ENCODE measurements at places on chromosomes 12 and 14.

- DNase-seq: no peak
Observed at GRCh38 chr12:12964255-12964654, 12.3 kb upstream of the GPRC5D start.

DNA sequence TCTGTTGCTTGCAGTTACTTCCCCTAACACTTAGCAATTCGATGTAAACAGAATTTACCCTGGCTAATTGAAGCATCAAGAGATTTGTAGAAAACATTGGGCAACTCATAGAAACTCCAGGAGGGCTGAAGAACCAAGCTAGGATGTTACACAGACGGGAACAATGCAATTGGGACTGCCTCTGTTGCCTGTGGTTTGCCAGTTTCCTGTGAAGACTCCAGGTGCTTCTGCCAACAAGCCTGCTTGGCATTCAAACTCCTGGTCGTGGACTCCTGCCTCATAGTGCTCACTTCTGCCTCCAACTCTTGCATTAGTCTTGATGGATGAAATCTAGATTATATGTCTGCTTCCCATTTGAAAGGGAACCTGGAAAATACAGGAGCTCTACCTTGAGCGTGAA lies 246.0 kb downstream of the BMP4 start:
- no peak for DNase-seq

GRCh38 chr12:68959891-68960464 lies 27.0 kb upstream of the CPM start:
- no peak for DNase-seq

- no peak for DNase-seq
Observed at GRCh38 chr12:109489955-109490565, 12.6 kb downstream of the UBE3B start.

DNA sequence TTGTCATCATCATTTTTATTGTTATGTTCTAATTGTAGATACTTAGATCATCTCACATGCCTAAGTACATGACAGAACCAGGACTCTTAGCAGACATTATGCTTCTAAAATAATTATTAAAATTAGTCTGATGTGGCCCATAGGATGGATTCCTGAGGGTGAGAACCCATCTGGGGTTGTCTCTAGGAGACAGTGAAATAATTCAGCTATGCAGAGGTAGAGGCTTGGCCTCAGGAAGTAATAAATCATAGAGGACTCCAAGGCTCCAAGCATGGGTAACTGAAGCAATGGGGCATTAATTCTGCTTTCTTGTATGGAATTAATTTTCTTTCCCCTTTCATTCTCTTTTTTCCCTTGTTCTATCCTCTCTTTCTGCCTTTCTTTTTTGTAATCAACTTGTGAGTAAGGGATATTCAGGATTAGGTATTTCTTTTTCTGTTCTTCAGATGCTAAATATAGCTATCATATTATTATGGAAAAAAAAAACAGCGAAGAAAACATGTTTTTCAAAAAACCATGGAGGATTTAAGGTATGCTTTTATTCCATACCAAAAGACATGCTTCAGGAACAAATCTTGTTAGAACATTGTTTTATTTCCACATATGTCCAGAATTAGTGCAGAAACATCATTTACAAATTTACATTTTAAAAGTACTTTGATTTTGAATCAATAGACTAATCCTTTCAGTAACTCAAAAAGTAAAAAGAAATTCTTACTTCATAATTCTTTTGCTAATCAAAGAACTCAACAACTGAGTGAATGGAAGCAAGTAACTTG lies 263.2 kb downstream of the TRHDE start:
- no peak for DNase-seq

GRCh38 chr14:21066882-21067502 lies 3.1 kb upstream of the ARHGEF40 start:
- no peak for DNase-seq

DNA sequence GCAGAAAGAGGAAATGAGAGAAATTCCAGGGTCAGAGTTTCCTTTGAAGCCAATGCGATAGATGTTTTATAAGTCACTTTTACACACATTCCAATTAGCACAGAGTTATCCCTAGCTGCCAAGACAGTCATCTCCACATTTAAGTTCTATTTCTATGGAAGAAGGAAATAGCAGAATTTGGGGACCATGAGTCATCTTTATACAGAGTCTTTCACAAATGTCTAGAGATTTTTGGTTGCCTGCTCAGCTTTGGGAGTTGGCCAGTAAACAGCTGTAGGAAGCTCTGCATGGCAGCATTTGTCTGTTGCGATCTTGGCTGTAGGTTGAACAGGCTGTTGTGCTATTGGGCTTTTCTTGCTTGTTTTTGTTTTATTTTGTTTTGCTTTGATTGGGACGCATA lies 884.3 kb downstream of the GALC start:
- no peak for DNase-seq

DNA sequence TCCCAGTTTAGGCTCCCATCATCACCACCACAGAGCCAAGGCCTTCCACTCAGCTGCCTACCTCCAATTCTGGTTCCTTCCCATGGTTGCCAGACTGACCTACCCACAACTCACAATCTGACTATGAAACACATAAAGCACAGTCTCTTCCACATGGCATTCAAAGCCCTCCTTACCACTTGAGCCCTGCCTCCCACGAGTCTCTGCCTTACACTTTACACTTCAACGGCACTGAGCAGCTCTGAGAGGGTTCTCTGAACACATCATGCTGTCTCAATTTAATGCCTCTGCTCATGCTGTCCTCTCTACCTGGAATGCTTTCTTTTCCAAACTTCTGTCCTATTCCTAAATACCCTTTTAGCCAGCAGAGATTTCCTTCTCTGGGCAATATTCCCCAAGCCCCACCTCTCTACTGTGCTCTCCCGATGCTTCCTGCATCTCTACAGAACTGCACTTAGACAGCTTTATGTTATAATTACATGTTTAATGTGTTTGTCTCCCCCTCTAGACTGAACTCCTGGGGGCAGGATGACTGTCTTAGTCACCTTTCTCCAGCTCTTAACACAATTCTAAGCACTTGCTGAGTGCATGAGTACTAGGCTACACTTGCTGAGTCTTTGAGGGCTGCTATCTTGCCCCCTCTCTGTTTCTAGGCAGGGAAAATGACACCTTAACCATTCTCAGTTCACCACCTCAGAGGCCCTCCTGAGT lies 23.5 kb downstream of the FMNL3 start:
- DNase-seq: no peak

GRCh38 chr12:107200394-107200793 lies 107.0 kb upstream of the CRY1 start:
- DNase-seq: no peak

- DNase-seq: no peak
Observed at GRCh38 chr12:24054416-24054815, 104.9 kb upstream of the SOX5 start.

- no peak for DNase-seq
Observed at GRCh38 chr14:99425272-99425681, 55.4 kb downstream of the SETD3 start.

DNA sequence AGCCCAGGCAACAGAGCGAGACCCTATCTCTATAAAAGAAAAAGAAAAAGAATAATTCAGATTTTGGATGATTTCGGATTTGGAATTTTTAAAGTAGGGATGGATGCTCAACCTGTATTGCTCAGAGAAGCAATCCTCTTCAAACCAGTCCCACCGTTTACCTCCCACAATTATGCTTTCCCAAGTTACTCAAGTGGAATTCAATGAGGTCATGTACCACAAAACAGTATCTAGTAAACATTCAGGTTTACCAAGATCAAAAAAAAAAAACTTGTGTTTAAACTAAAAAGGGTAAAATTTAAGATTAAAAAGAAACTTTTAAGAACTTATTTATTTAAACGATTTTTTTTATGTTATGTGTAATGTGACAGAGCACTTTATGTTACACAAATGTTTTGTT lies 2.5 kb downstream of the KDM5A start:
- DNase-seq: no peak

Data from GM10248 (cell line).